ENCODE measurements at places on chromosomes 2 and 18.

GRCh38 chr2:189555232-189555631 is 25.4 kb downstream of the SLC40A1 start:
- no peak for DNase-seq

GRCh38 chr2:29611850-29612249 is 309.5 kb downstream of the ALK start:
- DNase-seq: no peak

DNA sequence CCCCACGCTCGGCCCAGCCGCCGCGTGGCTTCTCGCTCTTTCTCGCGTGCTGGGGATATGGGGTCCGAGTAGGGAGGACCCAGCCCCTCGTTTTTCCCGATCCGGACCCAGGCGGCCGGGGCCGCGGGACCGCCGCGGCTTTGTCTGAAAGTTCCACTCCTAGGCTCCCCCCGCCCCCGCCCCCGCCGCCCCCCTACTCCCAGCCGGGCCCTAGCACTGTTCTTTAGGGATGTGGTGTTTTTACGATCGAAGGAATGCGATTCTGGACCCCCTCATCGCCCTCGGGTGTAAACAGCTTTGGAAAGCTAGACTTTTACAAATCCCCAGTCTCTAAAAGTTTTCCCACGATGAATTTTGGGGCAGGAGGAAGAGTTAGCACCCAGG is 819 bp downstream of the TGIF1 start:
- no peak for DNase-seq

DNA sequence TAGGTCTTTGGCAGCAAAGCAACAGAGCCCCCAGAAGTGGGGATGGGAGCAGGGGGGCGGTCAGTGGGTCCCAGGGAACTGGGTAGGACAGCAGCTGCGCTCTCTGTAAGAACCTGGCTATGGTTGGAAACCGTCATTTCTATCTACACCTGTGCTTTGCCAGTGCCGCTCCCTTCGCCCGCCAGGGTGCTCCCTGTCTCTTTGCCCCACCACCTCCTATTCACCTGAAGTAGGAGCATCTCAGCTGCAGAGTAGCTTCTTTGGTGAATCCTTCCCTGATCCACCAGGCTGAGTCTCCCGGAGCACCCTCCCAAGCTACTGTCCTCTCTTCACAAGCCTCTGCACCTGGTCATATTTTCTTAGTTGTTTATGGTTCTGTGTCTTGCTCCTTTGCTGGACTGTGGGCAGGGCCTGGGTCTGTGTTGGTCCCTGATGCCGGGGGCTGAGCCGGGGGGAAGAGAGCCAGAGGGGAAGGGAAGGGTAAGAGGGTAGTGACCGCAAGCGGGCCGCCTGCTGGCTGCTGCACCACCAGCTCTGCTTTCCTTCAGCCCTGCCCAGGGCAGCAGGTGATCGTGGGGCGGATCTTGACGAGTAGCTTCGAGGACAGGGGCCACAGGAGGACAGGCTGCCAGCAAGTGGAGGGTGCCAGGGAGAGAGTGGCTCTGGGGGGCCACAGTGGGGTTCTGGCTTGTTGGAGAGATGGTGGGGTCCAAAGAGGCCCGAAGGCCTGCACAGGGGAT is 45.2 kb downstream of the INPP5D start:
- DNase-seq: no peak

- DNase-seq: no peak
Measured at GRCh38 chr2:149597050-149597667, 9.6 kb upstream of the MMADHC start.

GRCh38 chr2:191404568-191404991 is 159.4 kb downstream of the MYO1B start:
- no peak for DNase-seq

- DNase-seq: no peak
Measured at GRCh38 chr2:223820549-223820948, 16.8 kb downstream of the AP1S3 start.

- no peak for DNase-seq
Measured at GRCh38 chr2:45170191-45171135, 161.2 kb upstream of the SIX2 start.

DNA sequence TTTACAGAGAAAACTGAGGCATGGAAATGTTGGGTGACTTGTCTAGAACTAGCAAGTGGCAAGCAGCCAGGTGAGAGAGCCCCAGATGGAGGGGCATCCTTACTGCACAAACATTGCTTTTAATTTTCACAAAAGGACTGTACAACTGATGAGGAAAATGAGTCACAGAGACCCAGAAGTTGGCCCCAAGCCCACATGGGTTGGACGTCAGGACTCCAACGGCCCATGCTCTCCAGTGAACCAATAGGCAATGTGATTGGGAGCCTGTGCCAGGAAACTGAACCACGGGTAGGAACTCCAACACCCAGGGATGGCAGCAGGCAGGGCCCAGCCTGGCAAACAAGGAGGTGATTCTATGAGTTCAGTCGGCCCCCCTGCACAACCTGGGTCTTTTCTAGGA is 50.8 kb downstream of the PID1 start:
- DNase-seq: no peak

DNA sequence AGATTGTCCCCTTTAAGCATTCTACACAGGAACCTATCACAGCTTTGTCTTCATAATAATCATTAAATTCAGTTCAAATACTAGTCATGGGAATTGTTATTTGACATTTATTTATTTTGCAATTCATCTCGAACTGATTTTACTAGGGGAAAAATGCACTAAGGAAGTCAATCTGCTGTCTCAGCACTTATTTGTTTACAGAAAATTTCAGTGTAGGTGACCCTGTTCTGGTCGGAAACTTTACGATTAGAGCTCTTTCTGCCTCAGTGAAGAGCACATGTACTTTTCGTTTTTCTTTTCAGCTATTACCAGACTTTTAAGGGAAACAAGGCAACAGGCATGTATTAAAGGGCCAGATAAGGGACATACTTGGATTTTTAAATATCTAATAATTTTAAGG is 1405.7 kb upstream of the ZEB2 start:
- DNase-seq: no peak

- no peak for DNase-seq
Measured at GRCh38 chr18:61992285-61992684, 99.5 kb upstream of the RNF152 start.

DNA sequence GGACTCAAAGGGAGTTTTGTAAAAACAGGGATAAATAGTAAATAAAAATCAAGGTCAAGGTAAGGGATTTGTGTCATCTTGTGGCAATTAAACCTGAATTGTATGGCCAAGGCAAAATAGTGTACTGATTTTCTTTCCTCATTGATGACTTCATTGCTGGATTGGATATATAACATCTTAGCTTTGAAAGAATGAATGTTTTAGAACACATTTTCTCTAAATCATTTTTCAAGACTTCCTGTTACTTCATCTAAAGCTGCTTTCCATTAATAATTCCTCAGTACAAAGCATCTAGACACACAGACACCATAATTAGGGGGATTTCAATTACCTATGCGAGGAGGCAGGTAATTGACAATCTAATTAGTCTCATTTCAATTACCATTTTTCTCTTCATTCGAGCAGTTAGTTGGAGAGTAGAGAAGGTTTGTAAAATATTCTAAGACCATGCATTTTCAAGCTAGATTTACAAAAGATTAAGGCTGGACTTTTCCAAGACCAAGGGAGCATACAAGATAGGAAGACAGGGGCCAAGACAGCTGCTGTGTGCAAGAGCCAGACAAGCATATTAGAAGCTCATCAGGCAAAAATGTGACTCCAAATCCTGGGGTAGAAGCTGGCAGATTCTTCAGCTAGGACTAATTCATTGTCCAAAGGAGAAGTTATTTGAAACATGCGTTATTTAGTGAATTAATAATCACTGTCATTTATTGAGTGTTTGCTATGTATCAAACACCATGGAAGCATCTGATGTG is 253.6 kb downstream of the EPHA4 start:
- no peak for DNase-seq

DNA sequence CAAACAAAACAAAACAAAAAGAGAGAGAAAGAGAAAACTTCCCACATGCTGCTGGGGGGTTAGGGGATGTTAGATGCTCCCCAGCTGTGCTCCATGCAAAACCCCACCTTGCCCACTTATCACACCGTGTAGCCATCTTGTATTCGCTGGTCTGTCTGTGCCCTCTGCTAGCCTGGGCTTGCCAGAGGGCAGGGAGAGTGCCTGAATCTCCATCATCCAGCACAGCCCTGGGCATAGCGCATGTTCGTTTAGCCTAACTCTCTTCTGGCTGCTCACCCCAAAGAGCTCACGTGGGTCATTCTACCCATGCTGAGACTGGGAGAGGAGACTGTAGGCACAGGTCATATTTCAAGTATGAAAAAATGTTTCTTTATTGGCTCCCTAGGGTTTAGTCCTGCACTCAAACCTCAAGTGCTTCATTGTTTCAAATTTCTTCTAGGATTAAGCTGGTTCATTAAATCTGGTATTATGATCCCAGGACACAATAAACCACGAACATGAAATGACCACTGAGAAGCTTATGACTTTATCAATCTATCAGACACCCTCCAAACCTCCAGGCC is 100.5 kb downstream of the KCNF1 start:
- DNase-seq: no peak

GRCh38 chr2:181697571-181697970 is 17.3 kb upstream of the NEUROD1 start:
- no peak for DNase-seq

DNA sequence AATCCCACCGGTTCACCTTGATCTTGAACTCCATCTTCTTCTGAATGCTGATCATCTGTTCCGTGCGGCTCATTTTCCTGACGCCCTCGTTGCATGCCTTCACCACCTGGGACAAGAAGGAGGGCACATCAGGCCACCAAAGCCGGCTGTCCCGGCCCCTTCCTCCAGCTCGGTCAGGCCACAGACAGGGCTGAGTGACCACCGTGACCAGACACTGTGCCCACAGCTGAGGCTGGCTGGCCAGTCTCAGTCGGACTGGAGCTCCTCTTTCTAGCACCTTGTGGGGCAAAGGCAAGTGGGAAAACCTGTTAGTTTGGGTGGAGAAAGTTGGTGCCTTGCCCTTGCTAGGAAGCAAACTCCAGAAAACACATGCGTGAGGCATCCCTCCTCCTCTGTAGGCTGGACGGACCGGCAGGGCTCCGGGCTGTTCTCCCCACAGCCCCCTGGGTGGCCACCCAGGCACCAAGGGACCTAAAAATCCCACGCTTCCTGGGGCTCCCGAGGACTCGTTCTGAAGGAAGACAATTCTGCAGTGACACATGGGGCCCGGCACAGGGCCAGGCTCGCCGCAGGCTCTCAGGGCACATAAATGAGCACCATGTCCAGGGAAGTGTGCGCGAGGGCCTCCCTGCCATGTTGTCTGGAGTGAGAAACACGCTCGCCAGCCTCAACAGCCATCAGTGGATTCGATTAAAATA is 15.3 kb downstream of the SNORC start:
- no peak for DNase-seq

- peak; percentile 83 for DNase-seq
Measured at GRCh38 chr2:57720728-57721627, 325.6 kb upstream of the VRK2 start.

DNA sequence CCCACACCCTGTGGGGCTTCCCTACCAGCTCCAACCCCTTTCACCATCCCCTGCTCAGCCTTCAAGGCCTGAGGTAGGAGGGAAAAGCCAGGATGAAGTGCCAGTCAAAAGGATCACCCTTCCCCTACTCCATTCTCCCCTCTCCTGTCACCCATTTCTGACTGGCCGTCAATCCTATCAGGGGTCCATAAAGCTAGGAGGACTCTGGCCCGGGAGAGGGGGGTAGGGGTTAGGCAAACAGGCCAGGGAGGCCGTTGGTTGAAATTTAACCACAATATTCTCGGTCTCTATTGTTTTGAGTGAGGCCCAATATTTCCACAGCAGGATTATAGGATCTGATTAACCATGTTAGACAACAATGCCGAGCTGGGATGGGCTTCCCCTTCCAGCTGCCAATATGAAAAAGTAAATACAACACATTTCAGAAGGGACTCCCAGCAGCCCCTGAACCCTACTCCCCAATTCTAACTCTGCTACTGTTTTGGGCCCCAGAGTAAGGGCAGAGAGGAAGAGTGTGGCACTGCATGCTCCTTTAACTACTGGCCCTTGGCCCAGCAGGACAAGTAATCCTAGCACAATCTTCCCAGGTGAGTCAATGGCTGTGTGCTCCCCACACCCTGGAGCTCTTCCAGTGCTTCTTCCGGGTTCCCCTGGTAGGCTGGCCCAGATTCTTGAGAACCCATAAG is 10.6 kb upstream of the IHH start:
- no peak for DNase-seq

DNA sequence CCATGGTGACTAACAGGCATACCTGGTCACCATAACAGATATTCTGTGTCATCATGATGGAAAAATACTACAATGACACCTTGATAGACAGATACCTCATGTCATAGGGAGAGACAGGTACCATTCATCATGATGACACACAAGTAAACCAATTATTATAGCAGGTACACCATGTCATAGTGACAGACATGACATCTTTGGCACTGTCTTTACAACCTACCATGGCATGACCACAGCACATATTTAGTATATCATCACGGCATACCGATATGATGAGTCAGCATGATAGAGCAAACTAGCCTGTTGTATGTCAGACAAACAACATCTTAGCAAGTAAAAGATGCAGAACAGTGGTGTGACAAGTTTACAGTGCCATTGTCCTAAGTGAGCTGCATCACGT is 101.3 kb upstream of the KLHL29 start:
- DNase-seq: no peak

DNA sequence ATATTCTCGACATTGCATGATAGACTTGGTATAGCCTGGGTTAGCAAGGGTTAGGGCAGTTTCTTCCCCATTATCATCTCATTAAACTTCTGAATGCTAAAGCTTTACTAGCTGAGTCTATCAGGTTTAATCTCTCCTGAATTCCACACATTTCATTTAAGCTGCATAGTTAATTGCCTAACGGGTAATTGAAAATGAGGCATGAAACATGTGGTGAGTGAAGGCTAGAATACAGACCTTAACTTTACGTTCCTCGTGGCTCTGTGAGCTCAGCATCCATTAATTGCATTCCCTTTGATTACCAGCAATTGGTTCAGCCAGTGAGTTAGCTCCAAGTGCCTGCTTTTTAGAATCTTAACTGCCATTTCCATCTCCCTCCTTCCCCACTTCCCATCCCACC is 126.5 kb upstream of the MEX3C start:
- DNase-seq: no peak

GRCh38 chr18:30945761-30946160 is 96.8 kb downstream of the DSC3 start:
- peak; percentile 9 for DNase-seq

- no peak for DNase-seq
Measured at GRCh38 chr2:10770956-10771750, 41.4 kb downstream of the PDIA6 start.

DNA sequence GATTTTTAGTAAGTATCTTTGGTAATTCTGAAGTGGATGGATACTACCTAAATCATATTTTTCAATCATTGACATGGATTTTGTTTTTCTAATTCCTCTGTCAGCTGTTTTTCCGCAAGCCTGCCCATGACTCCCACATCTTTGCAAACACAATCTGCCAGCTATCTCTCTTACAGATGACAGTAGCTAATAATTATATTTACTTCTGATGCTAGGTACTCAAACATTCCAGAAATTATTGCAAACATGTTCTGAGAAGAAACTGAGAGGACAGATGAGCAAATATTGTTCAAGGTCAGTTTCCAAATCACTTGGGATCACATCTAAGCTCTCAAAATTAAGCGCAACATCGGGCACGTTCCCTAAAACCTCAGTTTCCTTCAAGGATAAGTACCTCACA is 270.0 kb upstream of the CDH19 start:
- DNase-seq: peak; percentile 4

GRCh38 chr2:239991689-239992314 is 33.3 kb downstream of the NDUFA10 start:
- DNase-seq: peak; percentile 79
